ENCODE measurements at places on chromosomes 2 and 18.
A peak's percentile ranks its signal among the peaks of the same experiment; 100 is the strongest.

GRCh38 chr2:156695020-156695419, 258.8 kb downstream of the GPD2 start:
- no peak for DNase-seq

- peak; percentile 73 for DNase-seq
These were observed 43.2 kb upstream of the UBE2F start for GRCh38 chr2:237923481-237924163.

DNA sequence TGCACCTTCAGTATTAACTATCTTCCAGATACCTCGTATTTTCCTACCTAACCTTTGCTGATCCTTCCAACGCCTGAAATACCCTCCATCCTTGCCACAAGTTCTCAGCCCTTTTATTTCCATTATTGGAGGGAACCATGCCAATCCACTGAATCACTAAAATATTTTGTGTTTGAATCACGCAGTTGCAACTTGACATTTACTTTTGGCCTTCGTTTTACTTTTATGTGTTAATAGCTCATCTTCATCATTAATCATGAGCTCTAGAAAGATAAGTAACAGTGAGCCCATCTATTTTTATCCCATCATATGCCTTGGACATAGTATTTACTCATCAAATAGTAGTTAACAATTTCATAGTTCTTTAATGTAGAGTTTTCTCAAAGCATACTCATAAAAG, 463.2 kb downstream of the THSD7B start:
- DNase-seq, result peak; percentile 67

- no peak for DNase-seq
These were observed 329.0 kb downstream of the DYSF start for GRCh38 chr2:71782323-71782722.

DNA sequence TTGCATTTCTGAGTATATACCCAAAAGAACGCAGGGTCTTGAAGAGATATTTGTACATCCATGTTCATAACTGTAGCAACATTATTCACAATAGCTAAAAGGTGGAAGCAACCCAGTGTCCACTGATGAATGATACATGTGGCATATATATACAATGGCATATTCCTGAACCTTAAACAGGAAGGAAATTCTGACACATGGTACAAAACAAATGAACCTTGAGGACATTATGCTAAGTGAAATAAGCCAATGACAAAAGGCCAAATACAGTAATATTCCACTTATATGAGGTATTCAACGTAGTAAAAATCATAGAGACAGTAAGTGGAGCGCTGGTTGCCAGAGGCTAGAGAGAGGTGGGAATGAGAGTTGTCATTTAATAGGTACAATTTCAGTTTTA, 8.1 kb downstream of the AAK1 start:
- no peak for DNase-seq

DNA sequence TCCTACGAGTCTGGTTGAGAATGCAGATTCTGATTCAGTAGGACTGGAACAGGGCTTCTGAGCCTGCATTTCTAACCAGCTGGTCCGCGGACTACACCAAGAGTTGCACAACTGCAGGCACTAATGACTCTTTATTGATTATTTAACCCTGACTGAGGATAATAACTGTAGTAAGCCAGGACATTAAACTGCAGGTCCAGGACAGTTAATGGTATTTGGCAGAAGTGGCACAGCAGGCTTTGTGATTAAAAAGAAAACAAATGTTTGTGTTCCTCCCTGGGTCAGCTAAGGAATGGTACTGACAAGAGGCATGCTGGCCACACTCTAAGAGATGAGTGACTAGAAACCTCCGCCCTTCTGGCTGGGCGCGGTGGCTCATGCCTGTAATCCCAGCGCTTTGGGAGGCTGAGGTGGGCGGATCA, 59.4 kb downstream of the ALPK2 start:
- no peak for DNase-seq

- peak; percentile 63 for DNase-seq
These were observed 80.0 kb downstream of the COPS8 start for GRCh38 chr2:237165405-237166276.

DNA sequence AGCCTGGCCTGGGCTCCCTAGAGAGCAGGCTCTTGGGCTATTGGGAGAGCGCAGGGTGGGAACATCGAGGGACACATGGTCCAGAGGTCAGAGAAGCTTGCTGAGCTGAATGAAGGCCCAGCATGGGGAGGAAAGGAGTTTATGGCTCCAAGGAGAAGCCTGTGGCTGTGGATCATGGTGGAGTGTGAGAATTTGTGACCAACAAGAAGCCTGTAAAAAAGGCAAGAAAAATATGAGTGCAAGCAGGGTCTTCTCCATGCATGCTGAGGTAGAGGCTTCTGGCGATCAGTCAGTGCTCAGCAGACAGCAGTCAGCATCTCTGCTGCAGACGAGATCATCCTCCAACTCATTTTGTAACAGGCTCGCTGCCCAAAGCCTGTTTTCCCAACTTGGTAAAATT, 1.3 kb upstream of the SCYGR3 start:
- DNase-seq, result no peak

- DNase-seq, result peak; percentile 4
These were observed 39.8 kb upstream of the C2orf15 start for GRCh38 chr2:99101697-99102096.

DNA sequence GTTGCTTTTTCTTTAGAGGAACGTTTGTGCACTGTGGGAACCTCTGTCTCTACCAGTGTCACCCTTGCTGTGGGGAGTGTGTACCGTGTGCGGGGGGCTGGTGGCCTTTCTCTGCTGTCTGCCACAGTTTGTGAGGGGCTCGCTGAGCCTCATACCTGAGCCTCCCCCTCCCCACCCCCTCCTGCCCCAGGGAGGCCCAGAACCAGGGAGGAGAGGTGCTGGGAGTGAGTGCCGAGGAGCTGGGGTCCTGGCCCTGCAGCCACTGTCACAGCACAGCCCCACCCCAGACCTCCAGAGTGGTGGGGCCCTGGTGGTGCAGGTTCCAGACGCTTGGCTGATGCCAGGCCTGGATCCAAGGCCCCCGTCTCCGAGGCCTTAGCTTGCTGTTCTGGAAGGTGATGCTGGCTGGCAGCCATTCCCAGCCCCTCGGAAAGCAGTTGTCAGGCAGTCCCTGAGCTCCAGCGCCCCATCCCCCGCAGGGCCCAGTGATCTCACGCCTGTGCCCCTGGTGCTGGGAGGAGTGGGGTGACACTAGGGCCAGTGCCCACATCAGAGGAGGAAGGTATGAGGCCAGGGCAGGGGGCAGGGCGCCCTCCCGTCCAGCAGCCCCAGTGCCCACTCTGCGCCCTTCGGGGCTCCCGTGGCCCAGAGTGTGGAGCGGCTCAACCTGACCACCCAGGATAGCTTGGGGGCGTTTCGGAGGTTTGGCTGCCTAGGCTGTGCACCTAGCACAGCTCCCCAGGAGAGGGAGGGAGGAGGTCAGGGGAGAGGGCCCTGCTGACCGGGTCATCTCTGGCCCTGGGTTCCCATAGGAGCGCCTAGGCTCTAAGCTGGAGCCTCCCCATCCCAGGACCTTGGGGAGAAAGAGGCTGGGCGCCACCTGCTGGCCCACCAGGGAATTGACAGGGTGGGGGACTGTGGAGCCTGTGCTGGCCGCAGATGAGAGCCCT, 53.0 kb upstream of the ALPP start:
- peak; percentile 50 for DNase-seq

GRCh38 chr2:224466304-224466895, 64.5 kb upstream of the FAM124B start:
- no peak for DNase-seq

- peak; percentile 20 for DNase-seq
These were observed 56.0 kb downstream of the DCDC2C start for GRCh38 chr2:3759331-3759730.
